ENCODE measurements at places on chromosomes 1 and 21.

- no peak for DNase-seq
Measured at GRCh38 chr1:99691175-99691574, 45.3 kb downstream of the PALMD start.

DNA sequence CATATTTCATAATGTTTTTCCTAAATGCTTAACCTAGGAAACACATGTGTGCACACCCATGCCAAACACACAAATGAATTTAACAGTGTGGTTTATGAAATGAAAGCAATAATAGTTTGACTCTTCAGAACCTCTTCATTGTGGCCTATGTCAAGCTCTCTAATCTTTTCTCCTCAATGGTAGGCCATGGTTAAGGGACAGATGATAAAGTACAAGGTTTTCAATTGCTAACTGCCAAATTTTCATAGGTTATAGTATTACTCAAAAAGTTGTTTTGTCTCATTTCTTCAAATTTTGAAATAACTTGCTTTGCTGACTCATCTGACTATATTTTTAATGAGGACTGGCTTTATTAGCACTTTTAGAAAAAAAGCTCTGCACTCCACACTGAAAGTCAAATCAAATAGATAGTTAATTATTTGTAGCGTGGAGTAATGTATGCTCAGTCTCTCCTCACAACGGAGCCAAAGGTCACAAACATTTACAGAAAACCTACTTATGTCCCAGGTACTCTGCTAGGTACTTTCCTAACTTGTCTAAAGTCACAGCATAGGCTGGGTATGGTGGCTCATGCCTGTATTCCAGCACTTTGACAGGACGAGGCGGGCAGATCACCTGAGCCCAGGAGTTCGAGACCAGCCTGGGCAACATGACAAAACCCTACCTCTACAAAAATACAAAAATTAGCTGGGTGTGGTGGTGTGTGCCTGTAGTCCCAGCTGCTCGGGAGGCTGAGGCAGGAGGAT lies 3.0 kb upstream of the ADCY10 start:
- DNase-seq = no peak

DNA sequence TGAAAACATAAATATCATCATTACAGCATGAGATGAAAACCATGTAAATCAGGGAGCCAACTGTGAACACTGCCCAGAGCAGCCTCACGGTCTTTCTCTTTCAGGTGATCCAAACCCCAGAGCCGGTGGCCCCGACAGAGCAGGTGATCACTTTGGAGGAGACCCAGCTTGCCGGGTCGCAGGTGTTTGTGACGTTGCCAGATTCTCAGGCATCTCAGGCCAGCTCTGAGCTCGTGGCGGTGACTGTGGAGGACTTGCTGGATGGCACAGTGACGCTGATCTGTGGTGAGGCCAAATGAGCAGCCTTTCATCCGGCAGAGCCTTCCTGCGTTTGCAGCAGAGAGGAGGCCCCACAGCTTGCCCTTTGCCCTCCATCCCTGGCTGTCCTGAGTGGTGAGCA lies 37.2 kb upstream of the EPHA8 start:
- no peak for DNase-seq

GRCh38 chr1:213568929-213569815 lies 418.6 kb upstream of the PROX1 start:
- DNase-seq = no peak

DNA sequence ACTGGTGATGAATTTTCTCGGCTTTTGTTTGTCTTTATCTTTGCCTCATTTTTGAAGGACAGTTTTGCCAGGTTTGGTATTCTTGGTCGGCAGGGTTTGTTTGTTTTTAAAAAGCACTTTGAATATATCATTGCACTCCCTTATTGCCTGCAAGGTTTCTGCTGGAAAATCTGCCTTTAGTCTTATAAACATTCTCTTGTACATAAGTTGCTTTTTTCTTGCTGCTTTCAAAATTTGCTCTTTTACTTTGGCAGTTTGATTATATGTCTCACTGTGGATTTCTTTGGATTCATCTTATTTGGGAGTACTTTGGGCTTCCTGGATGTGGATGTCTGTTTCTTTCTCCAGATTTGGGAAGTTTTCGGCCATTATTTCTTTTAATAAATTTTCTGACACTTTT lies 58.1 kb upstream of the C1orf146 start:
- DNase-seq = no peak

All from NCI-H510A (cell line).